ENCODE measurements at places on chromosomes 13 and 19.

DNA sequence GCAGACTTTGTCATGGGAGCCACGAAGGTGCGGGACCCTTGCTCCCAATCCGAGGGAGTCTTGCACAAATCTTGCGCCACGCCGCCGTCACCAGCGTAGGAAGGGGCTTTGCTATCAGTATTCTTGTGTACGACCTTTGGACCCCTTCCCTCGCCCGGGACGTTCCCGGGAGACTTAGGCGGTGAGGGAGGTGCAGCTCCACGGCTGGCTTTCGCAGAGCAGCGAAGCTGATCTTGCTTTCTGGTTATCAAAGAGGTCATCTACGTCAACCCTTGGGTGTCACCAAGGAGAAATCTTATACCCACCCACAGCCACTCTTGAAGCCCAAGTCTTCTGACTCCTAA is 583 bp downstream of the TECR start:
- no peak for DNase-seq

- no peak for DNase-seq
These were observed 17.3 kb downstream of the ZFR2 start for GRCh38 chr19:3851254-3852176.

DNA sequence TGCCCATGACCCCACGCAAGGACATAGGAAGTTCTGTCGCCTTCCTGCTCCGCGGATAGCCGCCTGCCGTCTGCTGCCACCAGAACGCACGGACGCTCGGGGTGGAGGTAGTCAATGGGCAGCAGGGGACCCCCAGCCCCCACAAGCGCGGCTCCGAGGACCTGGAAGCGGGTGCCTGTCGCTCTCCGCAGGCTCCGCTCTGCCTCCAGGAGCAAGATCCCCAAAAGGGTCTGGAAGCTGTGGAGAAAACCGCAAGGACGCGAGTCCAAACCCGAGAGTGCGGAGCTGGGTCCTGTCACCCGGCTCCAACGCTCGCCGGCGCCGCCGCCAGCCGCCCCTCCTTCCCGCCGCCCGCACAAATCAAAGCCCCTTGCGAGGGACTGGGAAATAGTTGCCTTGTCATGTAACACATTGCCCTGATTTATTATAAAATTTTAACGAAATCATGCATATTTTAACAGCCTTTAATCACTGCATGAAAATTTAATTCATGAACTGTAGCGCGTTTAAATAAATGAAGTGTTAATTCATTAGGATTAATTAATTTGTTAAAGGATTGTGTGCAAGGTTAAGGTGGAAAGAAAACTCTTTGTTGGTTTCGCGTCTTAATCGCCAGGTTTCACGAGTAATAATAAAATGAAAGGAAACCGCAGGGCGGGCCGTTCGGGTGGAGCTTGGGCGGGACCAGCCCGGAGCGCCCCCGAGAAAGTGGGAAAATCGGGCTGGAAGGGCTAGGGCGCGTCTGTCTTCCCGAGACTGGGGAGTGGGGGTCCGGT is 5.5 kb upstream of the POU4F1 start:
- DNase-seq, result no peak

- no peak for DNase-seq
These were observed 117.8 kb downstream of the RAB20 start for GRCh38 chr13:110443622-110444225.

DNA sequence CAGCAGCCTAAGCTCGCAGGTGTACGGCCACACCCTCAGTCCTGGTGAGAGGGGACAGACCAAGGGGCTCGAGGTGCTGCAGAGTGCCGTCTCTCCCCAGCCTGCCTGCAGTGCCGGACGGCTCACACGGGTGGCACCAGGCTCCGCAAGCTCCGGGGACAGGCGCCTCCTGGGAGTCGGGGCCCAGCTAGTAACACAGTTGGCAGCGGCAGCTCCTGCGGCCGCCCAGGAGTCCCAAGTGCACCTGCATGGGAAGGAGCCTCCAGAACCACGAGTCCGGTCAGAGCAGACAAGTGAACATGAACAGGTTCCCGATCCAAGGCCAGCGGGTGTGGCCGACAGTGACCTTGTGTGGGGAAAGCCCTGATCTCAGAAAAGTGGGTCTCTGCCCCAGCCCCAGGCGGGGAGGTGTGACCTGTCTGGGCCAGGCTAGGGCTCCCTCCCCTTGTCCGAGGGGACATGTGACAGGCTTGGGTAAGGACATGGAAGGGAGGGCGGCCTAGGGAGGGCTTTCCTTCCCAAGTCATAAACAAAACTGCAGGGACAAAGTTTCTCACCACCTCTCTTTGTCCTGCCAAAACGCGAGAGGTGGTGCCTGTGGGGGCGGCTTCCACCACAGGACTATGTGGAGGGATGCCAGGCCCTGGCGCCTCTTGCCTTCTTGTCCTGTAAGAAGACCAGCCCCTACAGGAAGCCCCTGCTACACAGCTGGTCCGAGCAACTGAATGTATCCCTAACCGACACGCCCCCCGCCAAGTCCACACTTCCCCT is 46.5 kb downstream of the MLLT1 start:
- DNase-seq, result no peak

DNA sequence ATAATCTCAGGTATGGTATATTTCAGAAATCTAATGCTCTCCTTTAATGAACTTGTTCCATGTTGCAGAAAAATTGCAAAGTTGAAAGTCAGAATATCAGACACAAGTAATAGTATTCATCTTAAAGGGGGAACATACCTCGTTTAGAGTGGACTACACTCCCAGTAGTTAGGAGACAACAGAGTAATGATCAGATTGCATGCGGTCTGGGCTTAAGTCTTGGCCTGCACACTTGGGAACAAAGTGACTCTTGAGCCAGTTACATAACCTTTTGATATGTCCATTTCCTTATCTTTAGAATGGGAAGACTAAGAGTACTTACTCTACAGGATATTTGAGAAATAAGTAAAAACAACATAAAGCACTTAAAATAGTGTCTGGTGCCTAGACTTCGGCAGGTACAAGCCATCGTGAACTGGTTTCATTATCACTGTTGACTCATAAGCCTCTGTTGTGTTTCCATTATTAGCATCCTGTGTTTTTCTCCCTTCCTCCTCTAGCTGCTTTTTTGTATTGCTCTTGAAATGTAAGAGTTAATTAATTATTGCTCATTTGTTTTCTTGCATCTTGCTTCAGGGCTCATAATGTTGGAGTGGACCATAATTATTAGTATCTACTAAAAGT is 53.0 kb downstream of the DPY19L3 start:
- DNase-seq, result no peak

DNA sequence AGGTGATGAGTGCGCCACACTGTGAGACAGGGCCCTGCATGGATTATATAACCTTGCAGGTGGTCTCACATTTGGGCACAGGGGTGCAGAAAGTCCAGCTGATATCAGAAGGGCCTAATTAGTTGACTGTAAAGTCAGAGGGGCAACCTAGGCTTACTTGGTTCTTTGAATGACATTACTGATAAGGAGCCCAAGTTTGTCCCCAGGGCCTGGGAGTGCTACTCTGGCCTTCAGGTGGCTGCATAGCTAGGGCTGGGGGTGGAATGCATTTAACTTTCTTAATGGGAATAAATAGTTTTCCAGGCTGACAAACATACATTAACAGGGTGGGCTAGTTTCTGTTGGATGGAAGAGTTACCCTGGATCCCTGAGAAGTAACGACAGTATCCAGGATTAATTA is 3.3 kb downstream of the WDR87 start:
- DNase-seq, result no peak
